Heart right ventricle (tissue), 16 donors: ENCODE measurements at places on chromosomes 4 and X. TPM values are rescaled to one million over a fixed set of nuclear protein-coding genes. Genes with fewer than 3 reads are reported as not detected.

GRCh38 chrX:122582975-122583305, 601.1 kb upstream of the GRIA3 start:
- no peak for DNase-seq

- DNase-seq = no peak
Measured at GRCh38 chr4:70522626-70523025, 4.3 kb downstream of the AMTN start.

- DNase-seq = no peak
Measured at GRCh38 chr4:35900286-35901243, 343.7 kb downstream of the ARAP2 start.

GRCh38 chrX:14355556-14355955, 173.8 kb upstream of the GLRA2 start:
- no peak for DNase-seq

DNA sequence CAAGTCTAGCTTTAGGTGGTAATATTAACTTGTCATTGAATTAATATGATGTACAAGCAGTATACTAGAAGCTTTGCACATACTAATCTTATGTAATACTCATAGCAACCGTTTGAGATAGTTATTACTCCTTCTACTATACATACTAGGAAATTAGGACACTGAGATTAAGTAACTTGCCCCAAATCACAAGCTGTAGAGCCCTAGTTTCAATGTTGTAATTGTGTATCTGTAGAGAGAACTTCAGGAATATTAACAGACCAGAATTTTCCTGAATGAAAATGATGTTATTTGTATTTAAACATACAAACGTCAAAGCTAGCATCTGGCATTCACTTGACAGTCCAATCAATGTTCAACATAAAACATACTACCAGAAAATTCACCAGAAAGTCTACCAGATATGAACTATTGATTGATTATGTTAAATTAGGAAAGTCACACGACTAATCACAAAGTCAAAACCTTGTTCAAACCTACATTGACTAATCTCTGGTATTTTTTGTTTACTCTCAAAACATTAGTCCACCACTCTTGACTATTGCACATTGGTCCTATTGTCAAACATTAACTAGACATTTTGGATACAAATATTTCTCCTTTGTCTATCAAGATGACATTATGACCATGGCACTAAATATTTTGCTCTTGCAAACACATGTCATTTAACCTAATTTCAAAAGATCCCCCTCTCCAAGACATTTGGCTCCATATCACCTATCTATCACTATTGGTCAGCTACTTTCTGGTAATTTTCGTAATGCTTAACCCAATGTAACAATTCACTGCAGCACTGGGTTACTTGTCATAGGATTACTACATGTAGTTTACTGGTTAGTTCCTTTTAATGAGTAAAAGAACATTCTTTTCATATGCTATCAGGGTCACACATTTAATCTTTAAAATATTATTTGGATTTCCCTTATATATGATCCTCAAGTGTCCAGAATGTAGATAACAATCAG, 100.7 kb downstream of the GPC3 start:
- DNase-seq = no peak

- peak; percentile 32 for DNase-seq
Measured at GRCh38 chr4:157700898-157701694, 471.7 kb downstream of the GASK1B start.

GRCh38 chr4:75004755-75005668, 72.1 kb downstream of the PARM1 start:
- DNase-seq = no peak

DNA sequence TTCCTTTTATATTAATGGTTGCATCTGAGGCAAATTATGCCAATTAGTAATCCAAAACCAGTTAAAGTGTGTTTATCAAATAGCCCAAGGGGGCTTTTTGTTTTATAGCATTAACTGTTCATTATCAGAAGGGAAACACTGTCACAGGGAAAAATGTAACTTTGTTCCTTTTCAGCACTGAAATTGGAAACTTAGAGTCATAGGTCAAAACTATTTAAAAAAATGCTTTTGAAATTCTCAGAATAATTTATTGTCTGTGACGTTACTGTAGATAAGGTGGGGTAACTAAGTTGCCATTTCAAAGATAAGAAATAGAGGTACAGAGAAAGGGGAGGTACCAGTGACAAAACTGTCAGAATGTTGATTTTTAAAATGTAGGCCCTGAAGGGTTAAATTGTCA, 129.3 kb downstream of the AKAP4 start:
- DNase-seq = no peak

GRCh38 chr4:111618908-111619307, 526.3 kb upstream of the FAM241A start:
- DNase-seq = no peak

DNA sequence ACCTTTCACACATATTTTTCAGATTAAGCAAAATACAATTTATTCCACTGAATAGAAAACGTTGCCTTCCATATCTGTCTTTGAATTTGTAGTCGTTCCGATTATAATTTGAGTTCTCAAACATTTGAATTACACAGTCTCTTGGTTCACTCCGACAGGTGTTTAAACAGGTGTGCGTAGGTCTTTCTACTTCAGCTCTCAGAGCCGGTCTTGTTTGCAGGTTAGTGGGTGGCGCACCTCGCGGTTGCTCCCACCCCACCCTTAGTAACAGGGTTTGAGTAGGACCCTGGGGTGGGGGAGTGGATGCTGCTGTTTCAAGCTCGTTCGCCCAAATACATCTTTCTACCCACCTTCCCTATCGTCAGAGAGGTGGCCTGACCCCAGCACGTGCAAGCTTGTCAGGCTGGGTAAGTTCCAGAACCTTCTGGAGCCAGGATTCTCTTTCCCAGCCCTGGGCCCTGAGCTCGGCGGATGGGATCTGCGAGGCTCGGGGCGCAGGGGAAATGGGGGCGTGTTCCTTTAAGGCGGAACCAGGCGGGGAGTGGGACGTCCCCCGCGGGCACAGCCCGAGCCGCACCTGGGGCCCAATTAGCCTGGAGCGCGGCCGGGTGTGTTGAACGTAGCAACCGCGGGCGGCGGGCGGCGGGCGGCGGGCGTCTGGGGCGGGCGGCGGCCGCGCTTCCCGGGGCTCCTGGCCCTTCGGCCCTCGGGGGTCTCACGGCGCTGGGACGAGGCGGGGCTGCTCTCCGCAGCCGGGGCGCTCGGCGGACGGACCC, at the start of gene FAM149A:
Gene FAM149A, plus strand, starts transcription at position 591 of the 776 bp plus-strand sequence.
- peak; percentile 35 for DNase-seq

DNA sequence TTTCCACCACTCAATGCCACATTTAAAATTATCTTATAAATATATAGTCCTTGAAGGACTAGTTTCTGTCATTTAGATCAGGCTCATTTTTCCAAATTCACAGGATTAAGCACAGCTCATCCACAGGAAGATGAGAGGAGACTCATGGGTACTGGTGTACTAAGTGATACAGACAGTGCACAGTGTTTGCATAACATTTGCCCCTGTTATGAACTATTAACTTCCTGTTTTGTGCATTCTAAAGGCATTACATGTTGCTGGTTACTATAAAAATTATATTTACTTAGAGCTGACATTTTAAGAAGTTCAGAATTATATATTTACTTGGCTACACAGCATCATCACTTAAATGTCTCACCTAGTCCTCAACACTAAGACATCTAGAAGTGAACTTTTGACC, 772.0 kb downstream of the TECRL start:
- DNase-seq = no peak

GRCh38 chr4:75800972-75801371, 76.6 kb downstream of the USO1 start:
- no peak for DNase-seq

GRCh38 chr4:165443276-165443675, 64.5 kb downstream of the CPE start:
- DNase-seq = no peak

GRCh38 chr4:51878431-51878830, 35.5 kb downstream of the DCUN1D4 start:
- no peak for DNase-seq

DNA sequence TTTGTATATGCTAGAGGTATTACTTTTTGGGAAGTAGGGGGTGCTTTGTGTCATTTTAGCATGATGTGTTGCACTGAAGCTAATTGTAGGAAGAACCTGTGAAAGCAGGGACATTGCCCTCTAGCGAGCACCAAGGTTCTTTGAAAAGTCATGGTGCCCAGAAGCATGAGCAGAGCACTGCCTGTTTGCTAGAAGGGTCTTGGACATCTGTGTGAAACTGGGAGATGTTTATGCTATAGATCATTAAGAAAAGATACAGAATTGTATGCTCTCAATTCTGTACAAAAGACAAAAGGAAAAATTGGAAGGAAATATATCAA, 14.7 kb downstream of the GRPR start:
- no peak for DNase-seq

GRCh38 chr4:176309046-176309445, 10.7 kb upstream of the SPCS3 start:
- no peak for DNase-seq

DNA sequence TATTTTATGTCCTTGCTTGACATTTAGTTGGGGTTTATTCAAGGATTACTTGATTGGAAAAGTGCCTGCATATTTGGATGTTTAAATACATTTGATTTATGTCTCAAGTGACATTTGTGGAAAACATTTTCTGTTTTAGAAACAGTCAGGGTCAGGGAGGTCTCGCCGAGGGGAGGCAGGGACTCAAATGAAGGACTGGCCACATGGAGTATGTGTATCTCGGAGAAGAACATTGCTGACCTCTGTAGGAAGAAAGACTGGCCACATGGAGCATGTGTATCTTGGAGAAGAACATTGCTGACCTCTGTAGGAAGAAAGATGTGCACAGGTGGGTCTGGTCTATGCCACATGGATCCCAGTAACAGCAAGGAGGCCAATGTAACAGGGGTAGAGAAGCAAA, 233.6 kb downstream of the TRIML1 start:
- no peak for DNase-seq

- DNase-seq = peak; percentile 40
Measured at GRCh38 chr4:147136310-147136709, 190.6 kb upstream of the TTC29 start.

DNA sequence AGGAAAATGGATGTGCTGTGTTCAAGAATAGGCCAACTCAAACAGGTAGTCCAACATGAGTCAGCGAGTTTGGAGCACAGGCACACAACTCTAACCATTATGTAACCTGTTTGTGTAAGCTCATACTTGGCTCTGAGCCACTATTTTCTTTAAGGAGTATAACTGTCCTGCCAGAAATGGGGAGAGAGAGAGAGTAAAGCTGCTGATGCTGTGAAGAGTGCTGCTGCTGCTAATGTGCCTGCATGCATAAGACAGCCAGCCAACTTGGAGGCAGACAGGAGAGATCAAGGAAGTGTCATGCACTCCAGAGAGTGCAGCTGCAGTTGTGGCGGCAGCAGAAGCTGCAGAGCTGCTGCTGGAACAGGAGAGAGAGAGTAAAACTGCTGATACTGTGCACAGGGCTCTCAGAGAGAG, 11.7 kb upstream of the STATH start:
- no peak for DNase-seq

GRCh38 chr4:37279894-37280592, 35.5 kb downstream of the NWD2 start:
- DNase-seq = no peak

DNA sequence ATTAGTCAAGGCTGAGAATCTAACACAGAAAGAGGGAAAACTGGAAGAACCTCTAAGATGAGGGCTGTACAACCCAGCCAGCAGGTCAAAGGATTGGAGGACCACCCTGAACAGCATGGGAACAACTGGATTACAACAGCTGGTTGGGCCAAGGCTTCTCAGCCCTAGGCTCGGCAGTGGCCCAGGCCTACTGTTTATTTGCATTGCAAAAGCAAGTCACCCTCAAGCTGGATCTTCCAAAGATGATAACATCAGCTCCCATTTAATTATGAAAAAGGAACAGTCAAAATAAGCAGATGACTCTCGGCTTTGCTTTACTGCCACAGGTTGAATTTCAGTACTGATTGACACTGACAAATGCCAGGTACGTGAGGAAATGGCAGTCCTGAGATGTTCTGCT, 61.8 kb downstream of the GPC3 start:
- no peak for DNase-seq

DNA sequence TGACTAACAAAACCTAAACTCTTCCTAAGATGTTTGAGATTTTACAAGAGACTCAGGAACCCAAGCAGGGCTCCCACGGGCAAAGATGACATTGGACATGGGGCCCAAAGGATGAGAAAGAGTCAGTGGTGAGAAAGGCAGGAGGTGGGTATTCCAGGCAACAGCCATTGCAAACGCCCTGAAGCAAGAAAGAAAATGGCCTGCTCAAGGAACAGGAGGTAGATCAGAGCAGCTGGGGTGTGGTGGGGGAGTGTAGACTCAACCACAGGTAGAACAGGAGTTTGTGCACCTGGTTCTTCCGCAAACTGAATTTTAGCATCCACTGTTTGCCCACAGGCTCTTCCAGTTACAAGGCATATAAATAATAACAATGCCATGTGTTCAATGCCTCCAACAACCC, 3.3 kb downstream of the PPP2R2C start:
- no peak for DNase-seq

DNA sequence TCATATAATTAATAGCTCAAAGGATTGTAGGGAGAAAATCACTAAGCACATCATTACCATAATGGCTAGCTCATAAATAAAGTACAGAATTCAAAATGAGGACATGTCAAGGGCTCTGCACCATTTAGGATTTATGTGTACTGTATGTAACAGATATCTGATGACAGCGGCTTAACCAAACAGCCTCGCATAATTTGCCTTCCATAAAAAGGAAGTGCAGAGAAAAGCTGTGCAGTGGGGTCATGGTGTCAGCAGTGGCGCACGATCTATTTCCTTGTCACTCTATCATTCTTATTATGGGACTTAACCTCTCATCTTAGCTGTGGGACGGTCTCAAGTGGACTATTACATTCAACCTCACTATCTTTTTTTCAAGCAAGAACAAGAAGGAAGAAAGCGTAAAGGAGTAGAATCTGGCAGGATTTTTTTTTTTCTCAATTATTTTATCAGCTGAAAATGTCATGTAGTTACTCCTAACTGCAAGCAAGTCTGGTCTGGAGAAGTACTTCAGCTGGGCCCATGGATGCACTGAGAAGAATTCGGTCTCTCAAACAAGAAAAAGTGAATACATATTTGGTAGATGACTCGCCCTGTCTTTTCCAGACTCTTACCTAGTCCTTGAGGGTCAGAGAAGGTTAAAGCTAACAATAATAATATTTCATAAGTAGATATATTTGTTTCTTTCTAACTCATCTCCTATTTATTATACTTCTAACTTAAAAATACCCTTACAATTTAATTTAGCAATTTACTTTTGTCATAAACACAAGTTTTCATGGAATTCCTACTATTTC, 94.6 kb downstream of the COX18 start:
- DNase-seq = no peak

Gene PRSS12
- polyA plus RNA-seq = not detected

Gene ABCE1
- polyA plus RNA-seq = 14.6 TPM

Gene GPRIN3
- 1.7 TPM for polyA plus RNA-seq

Gene MAGEB10
- polyA plus RNA-seq = not detected

Gene GSPT2
- 2.3 TPM for polyA plus RNA-seq

Gene CXCL3
- 1.9 TPM for polyA plus RNA-seq

Gene SUPT20HL2
- not detected for polyA plus RNA-seq

Gene MAGEA10
- polyA plus RNA-seq = not detected

Gene HCFC1
- polyA plus RNA-seq = 13.9 TPM

Gene GSX2
- polyA plus RNA-seq = not detected
